ENCODE measurements at places on chromosomes 1 and 21.

- DNase-seq: no peak
Observed at GRCh38 chr1:107019166-107019565, 37.3 kb upstream of the PRMT6 start.

DNA sequence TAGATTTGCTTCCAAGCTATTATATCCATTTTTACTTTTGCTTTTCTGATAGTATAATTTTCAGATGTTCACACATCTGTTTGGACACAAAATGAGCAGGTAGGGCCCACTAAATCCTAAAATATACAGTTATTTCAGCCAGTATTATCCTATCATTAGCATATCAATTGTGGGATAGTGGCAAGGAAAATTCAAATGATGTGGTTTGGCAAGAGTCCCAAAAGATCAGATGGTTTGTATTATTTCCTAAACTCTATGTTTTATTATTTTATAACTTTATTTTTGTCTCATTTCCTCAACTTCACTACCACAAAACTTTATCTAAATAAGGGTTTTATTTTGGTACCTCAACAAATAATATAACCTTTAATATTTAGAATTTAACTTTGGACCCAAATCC lies 1659.6 kb downstream of the NCAM2 start:
- no peak for DNase-seq

DNA sequence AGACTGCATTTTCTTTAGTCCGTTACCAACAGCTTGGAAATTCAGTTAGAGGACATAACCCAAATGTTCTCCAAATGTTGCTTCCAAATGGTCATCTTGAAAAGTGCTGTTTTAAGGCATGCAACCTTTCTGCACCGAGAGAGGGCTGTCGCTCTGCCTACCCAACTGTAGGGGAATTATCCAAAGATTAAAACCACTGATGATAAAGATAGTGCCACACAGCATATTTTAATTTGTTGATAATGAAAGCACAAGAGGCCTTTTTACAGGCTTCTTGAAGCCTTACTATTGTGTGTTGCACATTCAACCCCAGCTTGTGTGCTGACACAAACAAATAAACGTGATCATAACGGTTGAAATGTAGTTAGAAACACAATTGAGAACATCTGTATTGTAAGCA lies 121.5 kb downstream of the LMO4 start:
- DNase-seq: no peak

GRCh38 chr1:7666249-7666648 lies 104.8 kb upstream of the VAMP3 start:
- DNase-seq: no peak

DNA sequence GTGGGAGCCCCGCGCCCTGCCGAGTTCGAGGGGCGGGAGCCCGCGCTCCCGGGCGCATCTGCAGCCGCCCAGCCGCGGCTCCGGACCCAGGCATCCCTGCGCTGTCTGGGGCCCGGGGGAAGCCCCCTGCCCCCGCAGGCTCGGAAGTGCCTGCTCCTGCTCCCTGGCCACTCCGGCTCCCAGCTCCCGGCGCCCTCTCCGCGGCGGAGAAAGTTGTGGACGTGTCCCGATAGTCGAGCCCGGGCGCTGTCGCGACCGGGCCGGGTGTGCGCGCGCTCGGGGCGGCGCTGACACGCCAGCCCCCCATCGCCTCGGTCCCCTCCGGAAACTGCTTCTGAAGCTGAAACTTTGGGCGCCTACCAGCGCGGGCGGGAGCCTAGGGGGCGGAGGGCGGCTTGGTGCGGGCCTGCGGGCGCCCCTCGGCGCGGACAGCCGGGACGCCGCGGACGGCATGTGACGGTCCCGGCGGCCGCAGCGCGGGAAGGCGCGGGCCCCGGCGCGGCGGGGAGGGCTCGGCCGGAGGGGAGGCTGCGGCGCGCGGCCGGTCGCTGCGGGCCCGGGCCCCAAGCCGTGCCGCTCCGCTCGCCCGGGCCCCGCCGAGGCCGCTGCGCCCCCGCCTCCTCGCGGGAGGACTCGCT lies 515 bp downstream of the MAN1C1 start:
- no peak for DNase-seq

- DNase-seq: no peak
Observed at GRCh38 chr1:237005674-237006073, 1.4 kb upstream of the MT1HL1 start.

DNA sequence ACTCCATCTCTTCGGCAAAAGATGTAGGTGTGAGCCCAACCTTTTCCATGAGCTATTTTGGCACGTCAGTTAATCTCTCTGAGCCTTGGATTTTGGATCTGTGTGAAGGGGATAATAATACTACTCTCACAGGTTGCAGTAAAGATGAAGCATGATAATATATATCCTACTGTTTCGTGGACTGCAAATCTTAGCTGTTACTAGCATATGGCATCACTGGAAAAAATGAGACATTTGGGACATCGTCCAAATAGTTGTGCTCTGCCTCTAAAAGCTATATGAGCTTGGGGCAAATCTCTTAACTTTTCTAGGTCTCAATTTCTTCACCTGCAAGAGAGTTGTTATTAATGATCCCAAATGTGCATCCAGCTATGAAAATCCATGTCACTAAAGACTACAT lies 147.4 kb upstream of the ZRANB2 start:
- no peak for DNase-seq

- no peak for DNase-seq
Observed at GRCh38 chr21:16532840-16533239, 803.1 kb downstream of the USP25 start.

DNA sequence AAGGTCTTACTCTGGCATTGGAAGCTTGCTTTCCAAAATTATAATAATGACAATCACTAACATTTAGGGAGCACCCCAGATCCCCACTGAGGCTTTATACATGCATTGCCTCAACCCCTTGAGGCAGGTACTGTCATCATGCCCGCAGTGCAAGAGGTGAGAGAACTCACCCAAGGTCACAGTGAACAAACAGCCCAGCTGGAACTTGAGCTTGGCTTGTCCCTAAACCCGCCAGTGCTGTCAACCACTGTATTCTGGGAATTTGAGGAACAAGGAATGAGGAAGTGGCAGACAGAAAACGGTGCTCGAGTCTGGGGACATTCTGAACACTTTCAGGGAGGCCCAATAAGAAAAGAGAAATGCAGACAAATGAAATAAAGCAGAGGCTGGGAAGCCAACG lies 34.6 kb upstream of the TLR5 start:
- DNase-seq: no peak

DNA sequence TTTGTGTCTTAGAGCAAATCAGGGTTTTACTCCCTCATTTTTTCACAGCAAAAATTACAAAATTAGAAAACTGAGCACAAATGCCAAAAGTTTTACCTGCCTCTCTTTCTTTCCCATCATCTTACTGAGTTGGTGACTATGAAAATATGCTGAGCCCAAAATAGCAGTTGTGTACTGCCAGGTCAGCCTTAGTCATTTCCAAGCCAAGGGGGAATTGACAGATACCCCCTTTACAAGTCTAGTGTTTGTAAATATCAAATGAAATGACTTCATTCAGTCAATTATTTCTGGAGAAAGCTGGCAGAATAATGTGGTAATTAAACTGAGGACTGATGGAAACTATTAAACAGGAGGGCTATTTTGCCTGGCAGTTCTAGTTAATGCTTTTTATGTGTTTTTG lies 11.4 kb upstream of the GORAB start:
- DNase-seq: no peak

DNA sequence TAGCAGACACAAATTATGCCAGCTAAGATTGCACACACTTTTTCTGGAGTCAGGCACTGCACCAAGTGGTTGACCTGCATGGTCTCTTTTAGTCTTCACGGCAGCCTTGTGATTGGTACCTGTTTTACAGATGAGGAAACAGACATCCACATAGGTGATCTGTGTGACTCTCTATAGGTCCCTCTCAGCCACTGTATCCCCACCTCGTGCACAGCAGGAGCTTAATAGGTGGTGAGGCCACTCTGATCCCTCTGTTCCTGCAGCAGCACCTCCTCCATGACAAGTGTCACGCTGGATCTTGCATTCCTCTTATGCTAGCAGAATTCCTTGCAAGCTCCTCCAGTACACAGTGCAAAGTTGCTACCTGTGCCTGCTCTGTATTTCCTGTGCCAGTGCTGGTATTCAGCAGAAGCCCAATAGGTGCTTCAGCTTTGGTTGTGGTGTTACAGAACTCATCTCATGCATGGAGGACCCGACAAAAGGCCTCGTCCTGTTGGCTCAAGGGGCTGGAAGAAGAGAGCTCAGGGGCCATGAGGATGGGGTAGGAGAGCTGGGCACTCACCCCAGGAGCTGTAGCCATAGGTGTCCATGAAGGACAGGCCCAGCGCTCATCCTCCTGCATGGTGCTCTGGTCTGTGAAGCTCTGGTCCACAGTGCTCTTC lies 546.7 kb downstream of the PTPRU start:
- DNase-seq: no peak

- no peak for DNase-seq
Observed at GRCh38 chr1:230215031-230215430, 148.0 kb downstream of the GALNT2 start.

DNA sequence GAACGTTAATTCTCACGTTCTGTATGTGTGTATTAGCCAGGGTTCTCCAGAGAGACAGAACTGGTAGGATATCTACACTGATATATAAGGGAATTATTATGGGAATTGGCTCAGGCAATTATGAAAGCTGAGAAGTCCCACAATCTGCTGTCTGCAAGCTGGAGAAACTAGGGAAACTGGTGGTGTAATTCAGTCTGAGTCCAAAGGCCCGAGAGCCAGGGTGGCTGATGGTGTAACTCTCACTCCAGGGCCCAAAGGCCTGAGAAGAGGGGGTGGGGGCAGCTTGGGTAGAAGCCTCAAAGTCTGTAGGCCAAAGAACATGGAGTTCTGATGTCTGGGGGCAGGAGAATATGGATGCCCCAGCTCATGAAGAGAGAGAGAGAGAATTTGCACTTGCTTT lies 13.3 kb upstream of the VASH2 start:
- no peak for DNase-seq

DNA sequence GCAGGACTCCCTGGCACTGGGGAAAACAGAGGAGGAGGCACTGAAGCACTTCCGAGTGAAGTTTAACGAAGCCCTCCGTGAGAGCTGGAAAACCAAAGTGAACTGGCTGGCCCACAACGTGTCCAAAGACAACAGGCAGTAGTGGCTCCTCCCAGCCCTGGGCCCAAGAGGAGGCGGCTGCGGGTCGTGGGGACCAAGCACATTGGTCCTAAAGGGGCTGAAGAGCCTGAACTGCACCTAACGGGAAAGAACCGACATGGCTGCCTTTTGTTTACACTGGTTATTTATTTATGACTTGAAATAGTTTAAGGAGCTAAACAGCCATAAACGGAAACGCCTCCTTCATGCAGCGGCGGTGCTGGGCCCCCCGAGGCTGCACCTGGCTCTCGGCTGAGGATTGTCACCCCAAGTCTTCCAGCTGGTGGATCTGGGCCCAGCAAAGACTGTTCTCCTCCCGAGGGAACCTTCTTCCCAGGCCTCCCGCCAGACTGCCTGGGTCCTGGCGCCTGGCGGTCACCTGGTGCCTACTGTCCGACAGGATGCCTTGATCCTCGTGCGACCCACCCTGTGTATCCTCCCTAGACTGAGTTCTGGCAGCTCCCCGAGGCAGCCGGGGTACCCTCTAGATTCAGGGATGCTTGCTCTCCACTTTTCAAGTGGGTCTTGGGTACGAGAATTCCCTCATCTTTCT lies 75.5 kb downstream of the PIK3CD start:
- DNase-seq: no peak

- DNase-seq: no peak
Observed at GRCh38 chr1:242184955-242185354, 186.1 kb upstream of the MAP1LC3C start.

DNA sequence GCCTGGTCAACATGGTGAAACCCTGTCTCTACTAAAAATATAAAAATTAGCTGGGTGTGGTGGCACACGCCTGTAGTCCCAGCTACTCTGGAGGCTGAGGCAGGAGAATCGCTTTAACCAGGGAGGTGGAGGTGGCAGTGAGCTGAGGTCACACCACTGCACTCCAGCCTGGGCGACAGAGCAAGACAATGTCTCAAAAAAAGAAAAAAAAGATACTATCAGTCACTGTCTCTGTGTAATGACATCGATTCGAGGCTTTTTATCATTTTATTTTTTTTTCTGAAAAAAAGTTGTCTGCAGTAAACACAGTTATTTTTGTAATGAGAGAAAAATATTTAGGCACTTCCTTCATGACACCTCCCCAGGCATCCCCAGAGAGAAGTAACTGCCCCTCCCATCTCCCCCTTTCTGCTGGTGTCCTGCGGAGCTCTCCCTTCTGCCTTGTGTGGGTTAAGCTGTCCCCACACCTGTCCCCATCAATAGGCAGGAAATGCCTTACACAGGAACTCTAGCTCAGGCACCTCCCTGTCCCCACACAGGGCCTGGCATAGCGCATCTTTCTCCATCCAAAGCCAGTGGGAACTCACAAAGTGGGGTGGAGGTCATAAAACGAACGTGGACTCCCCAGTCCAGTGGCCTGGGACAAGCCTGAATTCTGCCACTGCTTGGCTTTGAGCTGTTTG lies 132.0 kb downstream of the SYF2 start:
- no peak for DNase-seq

GRCh38 chr1:11046625-11047365 lies at the start of gene MASP2:
TSS of gene MASP2 (minus strand) at chr1:11047239. CDS start at chr1:11047207, 32 bp downstream.
- DNase-seq: no peak

- DNase-seq: no peak
Observed at GRCh38 chr1:47623557-47623940, 185.7 kb downstream of the FOXD2 start.

DNA sequence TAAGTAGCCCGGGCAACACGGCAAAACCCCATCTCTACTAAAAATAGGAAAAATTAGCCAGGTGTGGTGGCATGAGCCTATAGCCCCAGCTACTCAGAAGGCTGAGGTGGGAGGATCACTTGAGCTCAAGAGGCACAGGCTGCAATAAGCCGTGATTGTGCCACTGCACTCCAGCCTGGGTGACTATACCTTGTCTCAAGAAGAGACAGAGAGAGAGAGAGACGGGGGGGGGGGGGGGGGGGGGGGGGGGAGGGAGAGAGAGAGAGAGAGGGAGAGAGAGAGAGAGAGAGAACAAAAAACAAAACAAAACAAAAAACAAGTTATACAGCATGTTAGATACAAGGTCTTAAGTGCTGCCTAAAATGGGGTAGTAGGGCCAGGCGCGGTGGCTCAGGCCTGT lies 77.8 kb upstream of the ZNF281 start:
- DNase-seq: no peak

GRCh38 chr1:246742396-246742795 lies 18.2 kb downstream of the SCCPDH start:
- no peak for DNase-seq

- DNase-seq: no peak
Observed at GRCh38 chr1:169113613-169114119, 7.2 kb downstream of the ATP1B1 start.

DNA sequence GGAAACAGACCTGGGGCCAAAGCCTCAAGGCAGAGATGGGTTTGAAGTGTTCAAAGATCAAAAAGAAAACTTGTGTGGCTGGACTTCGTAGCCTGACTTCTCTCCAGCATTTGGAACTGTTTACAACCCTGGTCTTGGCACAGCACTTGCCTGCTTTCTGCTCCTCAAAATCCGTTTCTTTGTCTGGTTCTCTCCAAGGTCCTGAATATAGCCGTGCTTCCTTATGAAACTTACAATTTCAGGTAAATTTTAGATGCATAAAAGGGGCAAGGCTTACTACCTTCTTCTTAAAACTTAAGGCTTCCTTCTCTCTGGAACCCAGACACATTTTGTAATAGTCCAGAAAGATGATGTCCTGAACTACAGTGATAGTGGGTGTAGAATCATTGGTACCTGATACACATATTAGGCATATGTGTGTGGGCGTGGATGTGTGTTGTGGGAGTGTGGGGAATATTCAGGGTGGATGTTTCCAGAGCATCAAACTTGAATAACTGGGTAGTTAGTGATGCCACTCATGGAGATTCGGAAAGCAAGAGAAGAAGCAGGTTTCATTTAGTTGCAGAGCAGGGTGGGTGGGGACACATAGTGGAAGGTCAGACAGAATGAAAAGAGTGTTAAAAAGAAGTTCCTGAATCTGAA lies 26.4 kb upstream of the FAM78B start:
- DNase-seq: no peak

GRCh38 chr1:43505077-43505780 lies 25.5 kb upstream of the PTPRF start:
- DNase-seq: no peak
